Mesothelial cell of epicardium (in vitro differentiated cells): ENCODE measurements at places on chromosomes 11 and 22. TPM values are rescaled to one million over a fixed set of nuclear protein-coding genes. Genes with fewer than 3 reads are reported as not detected.

GRCh38 chr22:23970816-23971486 is 3.3 kb downstream of the DDT start:
- DNase-seq, result no peak

The OR52H1 gene
- 0.73 to 1.6 TPM (median 1.3 TPM) in 3 replicates for total RNA-seq

The MRGPRX3 gene
- not detected in 3 replicates for total RNA-seq

- no peak for DNase-seq
Observed at GRCh38 chr22:42076764-42077485, 2.6 kb upstream of the SMDT1 start.

GRCh38 chr11:127117231-127117739 is 116.7 kb upstream of the KIRREL3 start:
- no peak for DNase-seq

The DCPS gene
- 8.1 to 9.1 TPM (median 8.8 TPM) in 3 replicates for total RNA-seq

GRCh38 chr11:60774726-60775125 is 10.4 kb upstream of the MS4A10 start:
- DNase-seq, result no peak

DNA sequence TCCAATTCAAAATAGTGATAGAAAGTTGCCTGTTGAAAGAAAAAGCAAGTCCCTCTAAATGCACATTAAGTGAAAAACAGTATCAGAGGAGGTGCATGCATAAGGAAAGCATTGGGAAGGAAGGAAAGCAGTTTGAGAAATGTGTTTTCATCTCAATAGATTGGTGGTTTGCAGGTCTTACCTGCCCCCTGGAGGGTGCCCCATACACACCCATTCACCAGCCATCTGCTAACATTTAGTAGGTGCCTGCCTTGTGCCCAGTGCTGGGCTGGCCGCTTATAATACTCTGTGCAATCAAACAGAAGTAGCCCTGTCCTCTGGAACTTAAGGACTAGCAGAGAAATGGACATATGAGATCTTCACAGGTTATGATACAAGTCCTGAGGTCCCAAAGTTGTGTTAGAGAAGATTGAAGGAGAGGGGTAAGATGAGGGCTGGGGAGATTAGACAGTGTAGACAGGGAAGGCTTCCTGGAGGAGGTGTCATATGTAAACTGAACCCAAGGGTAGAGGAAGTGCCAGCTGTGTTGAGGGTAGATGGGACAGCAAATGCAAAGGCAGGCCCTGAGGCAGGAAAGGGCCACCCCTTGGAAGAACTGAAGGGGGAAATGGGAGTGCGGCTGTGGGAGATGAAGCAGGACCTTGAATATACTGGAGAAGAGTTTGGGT is 184.2 kb downstream of the MN1 start:
- DNase-seq, result no peak

GRCh38 chr11:71158936-71159335 is 93.4 kb downstream of the SHANK2 start:
- DNase-seq, result no peak

GRCh38 chr11:87603887-87604286 is 566.2 kb downstream of the TMEM135 start:
- no peak for DNase-seq
